ENCODE measurements at places on chromosomes 2 and 18. TPM values are rescaled to one million over a fixed set of nuclear protein-coding genes. Genes with fewer than 3 reads are reported as not detected.

The DLGAP1 gene
- 0.25 TPM for total RNA-seq

- peaks cover 5% of the 10 kb centered on the region for H3K4me1 ChIP-seq
- no peak overlapping the region for H3K27ac ChIP-seq
- no peaks in the 10 kb centered on the region for H3K27me3 ChIP-seq
- no peak for DNase-seq
- no peak overlapping the region for H3K4me3 ChIP-seq
Observed at GRCh38 chr2:15890124-15890754, 50.1 kb upstream of the MYCN start.

DNA sequence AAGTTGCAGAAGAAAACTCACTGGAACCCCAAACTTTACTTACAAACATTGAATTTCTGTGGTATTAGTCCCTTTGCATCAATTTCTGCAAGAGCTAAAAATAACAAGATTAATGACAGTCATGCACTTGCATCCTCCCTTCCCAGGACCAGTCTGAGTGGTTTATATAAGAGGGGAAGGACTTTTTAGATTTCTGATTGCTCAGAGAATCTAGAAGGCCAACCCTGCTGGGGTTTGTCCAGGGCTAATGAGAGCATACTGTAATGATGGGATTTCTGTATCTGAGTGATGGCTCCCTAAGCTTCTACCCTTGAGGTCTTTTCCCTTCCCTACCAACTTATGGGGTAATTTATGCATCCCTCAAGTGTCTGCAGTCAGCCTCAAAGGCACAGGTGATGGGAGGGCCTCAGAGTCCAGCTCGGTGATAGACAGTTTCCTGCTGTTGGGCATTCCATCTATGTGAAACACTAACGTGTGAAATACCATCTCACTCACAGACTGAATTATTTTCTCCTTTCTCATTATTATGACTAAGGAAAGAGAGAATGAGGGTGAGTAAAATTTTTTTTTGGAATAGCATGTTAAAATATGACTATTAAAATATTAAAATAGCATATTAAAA, 556.3 kb downstream of the RIT2 start:
- H3K36me3 ChIP-seq, result no peaks in the 10 kb centered on the region
- no peaks in the 10 kb centered on the region for H3K4me1 ChIP-seq
- DNase-seq, result no peak
- no peak overlapping the region for H3K27ac ChIP-seq
- no peak overlapping the region for H3K4me3 ChIP-seq
- no peaks in the 10 kb centered on the region for H3K27me3 ChIP-seq

DNA sequence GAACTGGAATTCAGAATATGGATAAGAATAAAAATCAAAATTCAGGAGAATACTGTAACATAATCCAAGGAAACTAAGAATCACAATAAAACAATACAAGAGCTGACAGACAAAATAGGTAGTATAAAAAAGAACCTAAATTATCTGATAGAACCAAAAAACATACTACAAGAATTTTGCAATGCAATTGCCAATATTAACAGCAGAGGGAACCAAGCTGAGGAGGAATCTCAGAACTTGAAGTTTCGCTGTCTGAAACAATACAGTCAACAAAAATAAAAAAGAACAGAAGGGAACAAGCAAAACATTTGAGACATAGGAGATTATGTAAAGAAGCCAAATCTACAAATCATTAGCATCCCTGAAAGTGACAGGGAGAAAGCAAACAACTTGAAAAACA, 84.1 kb upstream of the GALNT13 start:
- H3K27me3 ChIP-seq, result no peaks in the 10 kb centered on the region
- no peak for DNase-seq
- no peaks in the 10 kb centered on the region for H3K4me1 ChIP-seq
- no peak overlapping the region for H3K27ac ChIP-seq
- H3K36me3 ChIP-seq, result no peaks in the 10 kb centered on the region

DNA sequence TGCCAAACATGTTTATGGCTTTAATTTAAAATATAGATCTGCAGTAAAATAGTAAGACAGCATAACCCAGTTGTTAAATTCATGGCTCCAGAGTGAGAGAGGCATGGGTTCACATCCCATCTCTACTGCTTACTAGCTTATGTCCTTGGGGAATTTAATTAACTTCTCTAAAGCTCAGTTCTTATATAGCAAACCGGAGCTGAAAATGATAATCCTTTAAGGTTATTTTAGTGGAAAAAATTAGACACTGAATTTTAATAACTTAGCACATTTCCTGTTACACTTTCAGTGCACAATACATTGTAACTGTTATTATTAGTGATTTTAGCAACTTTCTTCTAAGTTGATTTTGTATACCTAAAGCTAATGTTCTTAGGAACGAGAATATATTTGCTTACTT, 14.8 kb downstream of the SCN9A start:
- H3K4me1 ChIP-seq, result no peaks in the 10 kb centered on the region
- H3K36me3 ChIP-seq, result no peaks in the 10 kb centered on the region
- H3K27ac ChIP-seq, result no peak overlapping the region
- no peaks in the 10 kb centered on the region for H3K27me3 ChIP-seq

DNA sequence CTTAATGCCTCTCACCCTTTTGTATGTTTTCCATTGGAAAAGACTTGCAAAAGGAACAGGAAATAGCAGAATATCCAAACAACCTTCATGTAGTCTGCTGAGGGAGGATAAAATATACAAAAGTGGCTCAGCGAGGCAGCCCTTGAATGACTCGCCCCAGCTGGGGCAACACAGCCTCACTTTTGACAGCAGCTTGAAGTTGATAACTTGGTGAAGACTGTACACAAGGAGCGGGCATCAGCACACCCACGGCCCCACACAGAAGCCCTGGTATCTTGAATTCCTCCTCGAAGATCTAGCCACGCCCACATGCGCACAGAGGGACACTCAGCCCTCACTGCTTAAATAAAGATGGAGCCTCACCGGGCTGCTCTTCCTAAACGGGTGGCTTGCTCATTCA, 161.0 kb downstream of the IRS1 start:
- no peaks in the 10 kb centered on the region for H3K36me3 ChIP-seq
- H3K4me3 ChIP-seq, result no peak overlapping the region
- no peaks in the 10 kb centered on the region for H3K27me3 ChIP-seq
- DNase-seq, result no peak
- H3K4me1 ChIP-seq, result peaks cover 3% of the 10 kb centered on the region

The NOSTRIN gene
- 23.4 TPM for total RNA-seq

Measured in thyroid gland (tissue), 4 donors.